ENCODE measurements at places on chromosomes 2 and 18. TPM values are rescaled to one million over a fixed set of nuclear protein-coding genes. Genes with fewer than 3 reads are reported as not detected.

Gene RNU2-63P
- polyA plus RNA-seq: not detected

Gene PCARE
- polyA plus RNA-seq: not detected

GRCh38 chr18:615773-616172, 19.0 kb downstream of the CLUL1 start:
- DNase-seq: no peak

DNA sequence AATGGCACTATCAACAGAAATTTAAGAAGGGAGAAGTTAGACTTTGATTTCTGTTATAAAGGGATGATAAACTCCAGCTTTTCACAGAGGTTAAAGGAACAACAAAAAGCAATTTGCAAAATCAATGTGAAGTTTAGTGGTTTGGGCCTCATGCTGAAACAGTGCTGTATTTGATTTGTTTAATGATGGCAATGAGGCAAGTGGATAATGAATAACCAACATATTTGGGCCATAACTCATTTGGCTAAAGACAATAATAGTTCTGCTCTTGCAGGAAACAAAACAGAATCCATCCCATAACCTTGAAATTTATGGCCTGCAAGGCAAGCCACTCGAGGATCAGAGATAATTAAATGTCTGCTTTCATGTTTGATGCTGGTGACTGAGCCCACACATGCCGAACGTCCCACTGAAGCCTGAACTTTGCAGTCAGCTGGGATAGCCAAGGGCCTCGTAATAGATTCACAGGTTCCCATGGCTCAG, 56.5 kb downstream of the TPGS2 start:
- DNase-seq: no peak

DNA sequence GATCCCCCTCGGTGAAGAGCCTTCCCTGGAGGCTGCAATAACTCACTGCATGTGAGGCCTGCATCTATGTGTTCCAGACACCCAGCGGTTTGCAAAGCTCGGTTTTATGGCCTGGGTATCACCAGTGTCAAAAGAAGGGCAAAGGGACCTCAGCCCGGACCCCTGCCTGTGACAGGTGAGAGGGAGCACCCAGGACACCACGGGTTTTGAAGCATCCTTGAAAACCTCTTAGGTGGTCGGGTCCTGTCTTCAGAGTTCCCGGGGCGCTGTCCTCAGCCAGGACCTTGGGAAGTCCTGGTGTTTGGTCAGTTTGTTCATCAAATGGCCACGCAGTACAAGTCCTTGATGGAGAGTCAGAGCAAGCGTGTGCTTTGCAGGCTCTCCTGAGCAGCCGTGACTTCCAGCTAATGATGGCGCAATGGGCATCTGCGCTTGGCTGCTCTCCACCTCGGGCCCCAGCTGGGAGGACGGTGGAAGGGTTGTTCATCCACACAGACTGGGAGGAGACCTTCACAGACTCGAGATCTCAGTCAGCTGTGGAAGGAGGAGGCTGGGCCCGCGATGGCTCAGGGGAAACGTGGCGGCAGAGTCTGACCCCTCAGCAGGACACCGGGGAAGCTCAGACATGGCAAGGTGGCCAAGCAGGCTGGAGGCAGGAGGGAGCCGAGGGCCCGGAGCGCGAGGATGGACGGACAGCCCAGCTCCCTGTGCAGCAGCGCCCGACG, 113.1 kb upstream of the GPC1 start:
- no peak for DNase-seq

- no peak for DNase-seq
Measured at GRCh38 chr2:68369337-68369734, 4.3 kb downstream of the PLEK start.

GRCh38 chr2:21317131-21317530, 193.4 kb downstream of the TDRD15 start:
- DNase-seq: peak; percentile 52
